ENCODE measurements at places on chromosomes 12 and 14. TPM values are rescaled to one million over a fixed set of nuclear protein-coding genes. Genes with fewer than 3 reads are reported as not detected.

- H3K27ac ChIP-seq: no peak overlapping the region
- peaks cover 5% of the 10 kb centered on the region for H3K4me1 ChIP-seq
- H3K27me3 ChIP-seq: no peaks in the 10 kb centered on the region
- DNase-seq: no peak
Observed at GRCh38 chr14:103535081-103535890, 6.3 kb downstream of the TRMT61A start.

Gene GPD1
- 0.18 TPM for total RNA-seq

GRCh38 chr14:105160776-105161175 is 7.8 kb downstream of the JAG2 start:
- no peak for DNase-seq
- peaks cover 7% of the 10 kb centered on the region for H3K27me3 ChIP-seq
- no peaks in the 10 kb centered on the region for H3K4me1 ChIP-seq
- no peak overlapping the region for H3K27ac ChIP-seq
- H3K4me3 ChIP-seq: no peak overlapping the region

DNA sequence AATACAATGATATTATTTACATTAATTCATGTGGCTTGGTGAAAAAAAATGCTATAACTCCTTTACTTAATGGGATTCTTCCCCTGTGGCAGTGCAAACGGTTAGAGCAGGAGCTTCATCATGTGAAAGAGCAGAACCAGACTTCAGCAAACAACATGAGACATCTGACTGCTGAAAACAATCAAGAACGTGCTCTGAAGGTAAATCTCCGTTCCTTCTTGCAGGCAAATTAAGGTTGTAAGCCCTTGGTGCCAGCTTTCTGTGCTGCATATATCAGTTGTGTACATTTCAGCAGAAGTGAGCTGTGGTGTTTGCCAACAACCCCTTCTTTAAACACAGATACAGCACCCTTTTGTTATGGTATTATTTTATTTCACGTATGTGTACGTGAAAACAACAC is 171.7 kb downstream of the MIPOL1 start:
- H3K27ac ChIP-seq: no peak overlapping the region
- H3K4me3 ChIP-seq: no peak overlapping the region
- H3K36me3 ChIP-seq: no peaks in the 10 kb centered on the region

- H3K36me3 ChIP-seq: no peaks in the 10 kb centered on the region
- H3K27me3 ChIP-seq: peaks cover 9% of the 10 kb centered on the region
- H3K4me1 ChIP-seq: no peaks in the 10 kb centered on the region
- DNase-seq: no peak
Observed at GRCh38 chr12:117210266-117210918, 20.1 kb upstream of the FBXO21 start.

DNA sequence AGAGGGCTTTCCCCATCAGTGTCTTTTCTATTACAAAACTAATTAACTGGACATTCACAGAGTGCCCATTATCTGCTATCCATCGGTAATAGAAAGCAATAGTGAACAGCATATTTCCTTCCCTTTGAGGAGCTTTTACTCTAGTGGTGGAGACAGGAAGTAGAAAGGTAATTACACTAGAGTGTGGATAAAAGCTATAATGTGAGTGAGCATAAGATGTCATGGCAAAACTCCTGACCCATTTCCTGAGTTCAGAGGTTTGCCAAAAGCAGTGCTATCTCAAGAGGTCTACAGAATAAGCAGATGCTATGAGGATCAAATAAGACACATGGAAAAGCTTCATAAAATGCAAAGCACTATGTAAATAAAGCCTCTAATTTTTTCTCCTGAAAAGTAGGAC is 24.0 kb downstream of the TIMELESS start:
- H3K27me3 ChIP-seq: no peaks in the 10 kb centered on the region
- H3K36me3 ChIP-seq: peaks cover 36% of the 10 kb centered on the region
- DNase-seq: no peak
- no peak overlapping the region for H3K27ac ChIP-seq
- H3K4me3 ChIP-seq: no peak overlapping the region

DNA sequence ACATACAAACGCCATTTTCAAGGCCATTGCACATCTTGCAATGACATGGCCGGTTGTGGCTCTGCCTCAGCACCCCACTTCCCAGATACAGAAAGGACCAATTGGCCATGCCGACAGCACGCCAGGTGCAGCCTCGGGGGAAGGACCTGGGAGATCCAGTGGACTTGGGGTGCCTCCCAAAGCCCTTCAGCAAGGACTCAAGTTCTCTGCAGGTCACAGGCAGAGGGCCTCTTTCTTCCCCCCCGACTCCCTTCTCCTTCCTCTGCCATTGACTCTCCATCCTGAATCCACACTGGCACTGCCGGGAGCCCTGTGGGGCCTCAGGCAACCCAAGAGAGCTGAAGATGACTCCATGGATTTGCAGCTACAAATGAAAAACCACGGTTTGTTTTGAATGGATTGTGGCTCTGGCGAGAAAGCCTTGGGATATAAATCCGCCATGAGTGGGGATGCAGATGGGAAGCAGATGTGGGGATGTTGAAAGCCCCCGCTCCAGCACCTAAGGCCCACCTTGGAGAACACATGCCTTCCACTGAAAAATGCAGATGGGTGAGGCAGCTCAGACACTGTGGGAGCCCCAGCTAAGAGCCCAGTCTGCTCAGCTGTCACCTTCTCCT is 35.1 kb upstream of the LTBP2 start:
- no peaks in the 10 kb centered on the region for H3K27me3 ChIP-seq
- no peaks in the 10 kb centered on the region for H3K36me3 ChIP-seq
- H3K4me3 ChIP-seq: no peak overlapping the region
- no peak for DNase-seq

Gene DAO
- total RNA-seq: not detected

- peaks cover 7% of the 10 kb centered on the region for H3K27me3 ChIP-seq
- H3K4me1 ChIP-seq: no peaks in the 10 kb centered on the region
- H3K27ac ChIP-seq: no peak overlapping the region
- no peaks in the 10 kb centered on the region for H3K36me3 ChIP-seq
- no peak for DNase-seq
- no peak overlapping the region for H3K4me3 ChIP-seq
Observed at GRCh38 chr12:107251288-107251687, 157.9 kb upstream of the CRY1 start.

- peak; percentile 31 for DNase-seq
- H3K36me3 ChIP-seq: no peaks in the 10 kb centered on the region
- H3K27ac ChIP-seq: peak overlapping the region; percentile 88
- H3K4me1 ChIP-seq: peaks cover 8% of the 10 kb centered on the region
- no peaks in the 10 kb centered on the region for H3K27me3 ChIP-seq
Observed at GRCh38 chr14:103367995-103368394, 17.2 kb upstream of the MARK3 start.

DNA sequence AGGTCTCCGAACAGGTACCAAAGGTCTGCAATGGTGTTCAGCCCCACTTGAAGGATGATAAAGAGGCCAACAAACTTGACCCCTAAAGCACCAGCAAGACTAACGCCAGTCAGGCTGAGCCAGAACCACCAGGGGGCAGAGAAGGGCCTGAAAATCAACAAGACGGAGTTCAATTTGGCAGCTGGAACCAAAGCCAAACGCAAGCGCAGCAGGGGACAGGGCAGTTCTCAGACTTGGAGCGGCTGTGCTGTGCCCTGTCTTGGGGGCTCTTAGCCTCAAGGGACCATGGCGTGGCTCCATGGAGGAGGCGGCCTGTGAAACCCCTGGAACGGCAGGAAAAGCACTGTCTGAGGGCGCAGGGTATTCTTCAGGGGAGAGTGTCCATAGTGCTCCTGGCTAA is 19.6 kb downstream of the POMT2 start:
- H3K4me1 ChIP-seq: peaks cover 10% of the 10 kb centered on the region
- peak; percentile 85 for DNase-seq

Gene FERMT2
- total RNA-seq: 217 TPM

Gene CRY1
- 5.9 TPM for total RNA-seq

Gene IL23A
- total RNA-seq: not detected

DNA sequence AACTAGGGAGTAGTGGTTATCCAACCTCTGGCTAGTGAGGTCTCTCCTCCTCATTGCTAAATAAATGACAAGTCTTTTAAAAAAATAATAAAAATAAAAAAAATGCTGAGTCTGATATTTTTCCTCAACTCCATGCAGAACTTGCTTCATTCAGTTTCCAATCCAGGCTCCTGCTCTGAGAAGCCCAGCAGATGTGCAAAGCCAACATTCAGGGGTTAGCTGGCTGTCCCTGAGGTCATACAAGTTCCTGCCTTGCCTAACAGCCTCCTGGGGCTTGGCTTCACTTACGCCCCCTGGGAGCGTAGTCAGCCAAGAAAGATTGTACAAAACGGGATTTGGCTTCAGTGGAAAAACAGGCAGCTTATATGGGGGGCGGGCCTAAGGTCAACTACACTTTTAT is 23.3 kb downstream of the RTRAF start:
- H3K4me1 ChIP-seq: peaks cover 2% of the 10 kb centered on the region
- H3K27ac ChIP-seq: peak overlapping the region; percentile 34
- H3K4me3 ChIP-seq: no peak overlapping the region
- DNase-seq: no peak
- no peaks in the 10 kb centered on the region for H3K27me3 ChIP-seq
- peaks cover 81% of the 10 kb centered on the region for H3K36me3 ChIP-seq

DNA sequence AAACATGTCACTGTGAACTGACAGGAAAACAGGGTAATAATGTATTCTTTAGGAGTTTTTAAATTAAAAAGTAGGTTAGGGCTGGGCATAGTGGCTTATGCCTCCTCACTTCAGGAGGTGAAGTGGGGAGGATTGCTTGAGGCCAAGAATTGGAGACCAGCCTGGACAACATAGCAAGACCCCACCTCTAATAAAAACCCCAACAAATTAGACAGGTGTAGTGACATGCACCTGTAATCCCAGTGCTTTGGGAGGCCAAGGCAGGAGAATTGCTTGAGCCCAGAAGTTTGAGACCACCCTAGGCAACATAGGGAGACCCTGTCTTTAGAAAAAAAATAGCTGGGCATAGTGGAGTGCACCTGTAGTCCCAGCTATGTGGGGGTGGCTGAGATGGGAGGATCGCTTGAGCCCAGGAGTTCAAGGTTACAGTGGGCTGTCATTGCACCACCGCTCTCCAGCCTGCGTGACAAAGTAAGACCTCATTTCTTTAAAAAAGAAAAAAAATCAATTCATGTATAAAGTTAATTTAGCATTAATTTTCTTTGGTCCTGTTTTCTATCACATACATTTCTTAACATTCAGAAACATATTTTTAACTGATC is 20.4 kb downstream of the FBXO34 start:
- H3K36me3 ChIP-seq: no peaks in the 10 kb centered on the region
- H3K4me3 ChIP-seq: no peak overlapping the region
- no peaks in the 10 kb centered on the region for H3K27me3 ChIP-seq
- DNase-seq: no peak
- peaks cover 2% of the 10 kb centered on the region for H3K4me1 ChIP-seq

GRCh38 chr12:28114488-28114887 is 75.8 kb upstream of the CCDC91 start:
- peak; percentile 51 for DNase-seq
- no peak overlapping the region for H3K4me3 ChIP-seq
- H3K36me3 ChIP-seq: no peaks in the 10 kb centered on the region
- no peaks in the 10 kb centered on the region for H3K27me3 ChIP-seq
- H3K4me1 ChIP-seq: peaks cover 3% of the 10 kb centered on the region

GRCh38 chr12:3328081-3328480 is 162.9 kb upstream of the PRMT8 start:
- DNase-seq: no peak
- no peaks in the 10 kb centered on the region for H3K4me1 ChIP-seq
- H3K36me3 ChIP-seq: no peaks in the 10 kb centered on the region
- no peak overlapping the region for H3K4me3 ChIP-seq

GRCh38 chr12:68469113-68469512 is 137.0 kb upstream of the MDM1 start:
- no peaks in the 10 kb centered on the region for H3K36me3 ChIP-seq
- H3K27ac ChIP-seq: no peak overlapping the region
- peak; percentile 18 for DNase-seq
- peaks cover 3% of the 10 kb centered on the region for H3K4me1 ChIP-seq
- no peak overlapping the region for H3K4me3 ChIP-seq

GRCh38 chr14:36818794-36819384 is 157.2 kb downstream of the PAX9 start:
- H3K4me3 ChIP-seq: no peak overlapping the region
- H3K27me3 ChIP-seq: no peaks in the 10 kb centered on the region
- H3K27ac ChIP-seq: no peak overlapping the region
- no peak for DNase-seq
- no peaks in the 10 kb centered on the region for H3K36me3 ChIP-seq
- no peaks in the 10 kb centered on the region for H3K4me1 ChIP-seq

- no peak for DNase-seq
- H3K36me3 ChIP-seq: no peaks in the 10 kb centered on the region
- peaks cover 4% of the 10 kb centered on the region for H3K27me3 ChIP-seq
- H3K27ac ChIP-seq: no peak overlapping the region
- H3K4me1 ChIP-seq: no peaks in the 10 kb centered on the region
- no peak overlapping the region for H3K4me3 ChIP-seq
Observed at GRCh38 chr12:66449531-66449930, 147.2 kb downstream of the HELB start.

GRCh38 chr14:45716572-45716971 is 463.6 kb upstream of the MIS18BP1 start:
- no peak overlapping the region for H3K27ac ChIP-seq
- H3K4me1 ChIP-seq: no peaks in the 10 kb centered on the region
- H3K27me3 ChIP-seq: no peaks in the 10 kb centered on the region

- no peaks in the 10 kb centered on the region for H3K36me3 ChIP-seq
- no peaks in the 10 kb centered on the region for H3K4me1 ChIP-seq
Observed at GRCh38 chr14:88079624-88080023, 74.7 kb downstream of the GPR65 start.

GRCh38 chr12:69087986-69088385 is 151.4 kb upstream of the CPSF6 start:
- no peaks in the 10 kb centered on the region for H3K36me3 ChIP-seq
- H3K4me3 ChIP-seq: no peak overlapping the region
- DNase-seq: no peak
- H3K27ac ChIP-seq: no peak overlapping the region
- no peaks in the 10 kb centered on the region for H3K4me1 ChIP-seq
- peaks cover 13% of the 10 kb centered on the region for H3K27me3 ChIP-seq

GRCh38 chr12:100398307-100398706 is 41.4 kb downstream of the SLC17A8 start:
- no peak overlapping the region for H3K27ac ChIP-seq
- no peaks in the 10 kb centered on the region for H3K4me1 ChIP-seq
- no peak for DNase-seq
- H3K27me3 ChIP-seq: peaks cover 1% of the 10 kb centered on the region
- no peak overlapping the region for H3K4me3 ChIP-seq

- H3K27ac ChIP-seq: no peak overlapping the region
- DNase-seq: no peak
- H3K4me3 ChIP-seq: no peak overlapping the region
- peaks cover 60% of the 10 kb centered on the region for H3K36me3 ChIP-seq
- no peaks in the 10 kb centered on the region for H3K4me1 ChIP-seq
- H3K27me3 ChIP-seq: no peaks in the 10 kb centered on the region
Observed at GRCh38 chr14:100851946-100852620, 26.2 kb downstream of the MEG3 start.

Gene TBC1D30
- total RNA-seq: 0.18 TPM

- H3K27me3 ChIP-seq: no peaks in the 10 kb centered on the region
- no peak for DNase-seq
- no peaks in the 10 kb centered on the region for H3K36me3 ChIP-seq
- no peaks in the 10 kb centered on the region for H3K4me1 ChIP-seq
Observed at GRCh38 chr14:82313889-82314288, 780.2 kb upstream of the SEL1L start.

- no peaks in the 10 kb centered on the region for H3K36me3 ChIP-seq
- no peak overlapping the region for H3K4me3 ChIP-seq
- no peaks in the 10 kb centered on the region for H3K4me1 ChIP-seq
- no peak for DNase-seq
- H3K27me3 ChIP-seq: peaks cover 2% of the 10 kb centered on the region
Observed at GRCh38 chr12:25089738-25090137, 105.2 kb downstream of the DNAI7 start.
